A549 treated with ZK216348 at 1 μM for 4 hours (cell line): ENCODE measurements at places on chromosomes 3 and 15. TPM values are rescaled to one million over a fixed set of nuclear protein-coding genes. Genes with fewer than 3 reads are reported as not detected.

GOLGA8J gene
- total RNA-seq, result not detected in 5 replicates

BSN gene
- total RNA-seq, result 0.04 to 0.16 TPM (median 0.16 TPM) in 5 replicates

LRTM1 gene
- not detected in 5 replicates for total RNA-seq

ZNF80 gene
- total RNA-seq, result not detected in 5 replicates

DLL4 gene
- total RNA-seq, result 0.84 to 1.2 TPM (median 1.1 TPM) in 5 replicates

CHD2 gene
- total RNA-seq, result 28.1 to 39.0 TPM (median 31.0 TPM) in 5 replicates

HGD gene
- total RNA-seq, result 15.7 to 20.7 TPM (median 20.0 TPM) in 5 replicates

CELF6 gene
- total RNA-seq, result 0.07 to 0.25 TPM (median 0.15 TPM) in 5 replicates
